Stimulated activated CD8-positive, alpha-beta memory T cell treated with anti-CD3 and anti-CD28 coated beads, Interleukin-12 subunit alpha, Interleukin-12 subunit beta, amount 100 ng/mL, for 4 hours (primary cell): ENCODE measurements at places on chromosomes 2 and 18.

- no peak for DNase-seq
These were observed 1102.6 kb upstream of the PIK3C3 start for GRCh38 chr18:40852406-40852805.

GRCh38 chr18:2223449-2223848, 347.9 kb downstream of the METTL4 start:
- no peak for DNase-seq

DNA sequence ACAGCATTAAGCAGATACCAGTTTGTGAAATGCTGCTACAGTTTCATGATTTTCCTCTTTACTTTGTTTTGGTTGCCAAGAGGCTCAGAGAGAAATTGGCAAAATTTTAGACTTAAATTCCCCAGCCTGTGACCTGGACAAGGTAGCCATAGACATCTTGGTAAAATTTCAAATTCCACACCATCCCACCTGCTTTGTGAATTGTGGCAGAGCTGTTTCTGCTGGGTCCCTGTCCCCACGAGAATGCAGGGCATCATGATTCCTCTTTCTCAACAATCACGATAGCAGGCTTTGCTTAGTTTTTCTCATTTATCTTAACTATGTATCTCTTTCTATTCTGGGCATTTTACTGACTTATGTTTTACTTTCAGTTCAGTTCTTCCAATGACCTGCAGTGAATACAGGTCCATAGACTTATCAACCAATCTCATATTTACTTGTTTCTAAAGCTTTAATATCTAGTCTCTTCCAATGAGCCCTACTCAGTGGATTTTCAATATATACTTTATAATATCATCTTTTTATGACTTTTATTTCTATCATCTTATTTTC, 351.6 kb downstream of the SOCS6 start:
- no peak for DNase-seq

DNA sequence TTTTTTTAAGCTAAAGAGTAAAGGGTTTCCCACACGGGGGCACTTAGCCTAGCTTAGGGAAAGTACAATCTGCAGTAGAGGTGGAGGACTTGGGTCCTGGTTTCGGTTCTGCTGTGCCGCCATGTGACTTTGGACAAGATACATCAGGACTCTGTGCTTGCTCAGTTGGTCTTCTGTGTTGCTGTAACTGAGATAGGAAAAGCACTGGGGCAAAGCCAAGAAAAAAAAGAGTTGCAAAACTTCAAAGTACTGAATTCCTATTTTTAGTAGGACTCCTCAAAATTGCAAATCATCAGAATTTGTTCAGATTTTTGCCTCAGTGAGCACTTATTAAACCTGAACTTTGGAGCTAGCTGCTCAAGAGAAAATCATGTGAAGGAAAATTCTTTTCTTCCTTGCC, 96.3 kb upstream of the STON1 start:
- no peak for DNase-seq

DNA sequence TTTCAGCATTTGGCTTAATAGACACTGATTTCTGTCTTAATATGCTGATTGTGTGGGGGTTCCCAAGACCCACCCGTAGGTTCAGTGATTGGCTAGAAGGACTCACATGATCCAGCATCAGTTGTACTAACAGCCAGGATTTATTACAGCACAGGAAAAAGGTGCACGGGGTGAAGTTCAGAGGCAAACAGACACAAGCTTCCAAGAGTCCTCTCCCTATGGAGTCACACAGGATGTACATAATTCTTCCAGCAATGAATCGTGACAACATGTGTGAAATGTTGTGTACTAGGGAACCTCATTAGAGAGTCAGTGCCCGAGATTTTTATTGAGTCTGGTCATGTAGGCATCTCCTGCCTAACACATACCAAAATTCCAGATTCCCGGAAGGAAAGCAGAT, 52.8 kb downstream of the GALNT1 start:
- DNase-seq = no peak

- DNase-seq = no peak
These were observed 32.3 kb upstream of the MPP4 start for GRCh38 chr2:201730651-201731285.
